ENCODE measurements at places on chromosomes 6 and 20.
A peak's percentile ranks its signal among the peaks of the same experiment; 100 is the strongest.

DNA sequence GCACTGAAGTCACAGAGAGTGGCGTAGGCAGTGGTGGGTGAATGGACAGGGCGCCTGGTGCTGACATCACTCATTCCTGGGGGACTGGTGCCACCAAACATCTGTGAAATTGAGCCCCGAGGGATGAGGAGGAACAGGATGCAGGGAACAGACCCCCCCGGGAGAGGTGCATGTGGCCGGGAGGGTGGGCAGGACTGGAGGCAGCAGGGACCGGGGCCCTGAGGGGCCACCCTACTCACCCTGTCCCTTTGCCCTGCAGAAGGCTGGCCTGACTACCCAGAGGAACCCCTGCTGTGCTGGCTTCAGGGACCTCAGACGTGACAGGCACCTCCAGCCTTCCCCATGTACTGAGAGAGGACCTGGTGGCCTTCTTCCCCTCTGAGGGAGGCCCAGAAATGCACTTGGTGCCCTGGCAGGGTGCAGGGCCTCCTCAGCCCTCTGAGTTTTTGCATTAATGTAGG, 25.1 kb downstream of the SYNDIG1 start:
- no peak for DNase-seq

GRCh38 chr20:55174172-55174571, 698.8 kb downstream of the DOK5 start:
- DNase-seq, result no peak

DNA sequence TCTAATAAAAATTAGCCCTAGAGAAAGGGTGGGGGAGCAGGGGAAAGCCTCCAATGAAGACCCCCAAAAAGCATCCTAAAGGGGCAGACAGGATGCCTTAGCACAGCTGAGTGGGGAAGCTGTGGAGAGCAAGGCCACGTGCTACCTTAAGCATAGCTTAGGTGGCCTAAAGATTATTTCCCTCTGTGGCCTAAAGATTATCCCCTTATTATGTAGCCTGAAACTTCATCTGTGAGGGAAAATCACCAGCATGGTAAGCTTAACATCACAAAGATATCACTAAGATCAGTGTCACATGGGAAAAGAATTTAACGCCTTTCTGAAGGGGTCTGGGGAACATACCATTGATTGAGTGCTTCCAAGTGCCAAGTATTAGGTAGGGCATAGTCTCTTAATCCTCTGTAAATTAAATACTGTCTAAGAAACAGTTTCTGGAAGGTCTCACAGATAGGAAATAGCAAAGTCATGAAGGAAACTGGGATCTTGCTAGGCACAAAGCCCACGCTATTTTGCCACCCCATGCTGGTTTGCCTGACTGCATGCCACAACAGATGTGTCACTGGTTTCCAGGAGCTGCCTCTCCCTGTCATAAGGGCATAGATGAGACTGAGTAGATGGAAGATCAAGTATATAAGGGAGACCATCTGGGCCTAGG, 170.0 kb downstream of the HACE1 start:
- DNase-seq, result no peak

DNA sequence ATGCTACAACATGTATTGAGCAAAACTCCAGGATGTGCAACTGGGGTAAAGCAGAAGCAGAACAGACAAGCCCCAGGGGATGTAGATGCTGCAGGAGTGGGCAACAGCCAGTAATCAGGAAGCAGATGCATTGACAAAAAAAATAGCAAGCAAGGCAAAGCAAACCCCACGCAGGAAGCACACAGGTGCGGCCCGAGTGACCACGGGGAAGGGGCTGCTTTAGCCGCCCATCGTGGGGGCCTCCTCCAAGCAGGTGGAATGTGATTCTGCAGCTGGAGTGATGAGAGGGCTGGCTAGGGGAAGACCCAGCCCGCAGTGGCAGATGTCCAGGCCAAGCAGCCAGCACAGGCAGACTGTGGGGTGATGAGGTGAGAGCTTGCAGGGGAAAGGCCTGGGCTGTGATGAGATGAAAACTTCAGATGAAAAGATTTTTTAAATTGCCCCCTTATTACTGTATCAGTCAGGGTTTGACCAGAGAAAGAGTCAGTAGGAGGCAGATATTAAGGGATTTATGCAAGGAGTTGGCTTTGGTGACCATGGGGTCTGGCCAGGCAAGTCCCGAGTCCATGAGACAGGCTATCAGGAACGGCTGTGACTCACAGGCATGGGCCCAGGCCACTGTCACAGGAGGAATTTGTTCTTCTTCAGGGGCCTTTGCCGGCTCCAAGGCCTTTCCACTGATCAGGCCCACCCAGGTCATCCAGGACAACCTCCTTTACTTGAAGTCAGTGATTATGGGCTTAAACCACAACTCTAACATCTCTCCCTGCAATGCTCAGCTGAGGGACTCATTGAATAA, 207.6 kb downstream of the ANKRD60 start:
- DNase-seq, result peak; percentile 34

DNA sequence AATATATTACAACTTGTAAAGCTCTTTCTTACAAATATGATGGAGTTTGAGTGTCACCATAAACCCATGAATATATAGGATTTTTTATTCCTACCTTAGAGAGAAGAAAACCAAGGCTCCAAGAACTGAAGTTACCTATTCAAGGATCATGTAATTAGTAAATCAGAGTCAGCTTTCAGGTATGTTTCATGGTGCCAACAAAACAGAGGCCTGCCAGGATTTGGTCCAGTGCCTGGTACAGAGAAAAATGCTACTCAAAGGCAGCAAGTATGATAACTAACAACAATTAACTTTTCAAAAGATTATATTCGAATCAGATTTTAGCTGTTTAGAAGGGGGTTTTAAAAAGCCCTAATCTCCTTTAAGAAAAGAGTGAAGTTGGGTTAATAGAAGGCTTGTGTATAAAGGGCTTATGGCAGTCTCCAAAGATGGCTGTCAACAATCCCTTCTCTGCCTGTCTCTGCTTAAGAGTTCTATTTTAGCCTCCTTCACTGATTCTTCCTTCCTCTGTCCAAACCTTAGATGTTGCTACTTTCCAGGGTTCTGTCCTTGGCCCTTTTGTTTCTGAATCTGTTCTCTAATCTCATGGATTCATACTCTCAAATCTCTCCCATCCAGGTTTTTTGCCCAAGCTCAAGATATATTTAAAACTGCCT, 7.8 kb downstream of the MAP3K7 start:
- no peak for DNase-seq

GRCh38 chr20:50695135-50695872, 4.0 kb upstream of the RIPOR3 start:
- no peak for DNase-seq

DNA sequence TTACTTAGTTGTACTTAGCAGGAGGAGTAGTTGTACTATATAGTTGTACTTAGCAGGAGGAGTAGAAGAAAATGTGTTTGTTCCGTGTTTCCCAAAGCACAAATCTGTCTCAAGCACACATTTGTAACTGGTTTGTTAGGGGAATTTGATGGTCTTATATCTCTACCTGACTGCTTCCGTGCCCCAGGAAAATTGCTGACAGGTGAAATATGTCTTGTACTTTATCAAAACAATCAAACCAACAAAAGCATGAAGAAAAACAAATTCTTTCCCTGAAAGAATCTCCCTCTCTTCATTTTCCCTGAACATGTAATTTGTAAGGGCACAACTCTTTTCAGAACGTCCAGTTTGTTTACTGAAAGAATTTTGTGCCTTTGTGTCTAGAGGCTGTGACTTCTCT, 106.6 kb upstream of the RGS17 start:
- DNase-seq, result no peak
